T-helper 9 cell (primary cell): ENCODE measurements at places on chromosomes 11 and 22.

DNA sequence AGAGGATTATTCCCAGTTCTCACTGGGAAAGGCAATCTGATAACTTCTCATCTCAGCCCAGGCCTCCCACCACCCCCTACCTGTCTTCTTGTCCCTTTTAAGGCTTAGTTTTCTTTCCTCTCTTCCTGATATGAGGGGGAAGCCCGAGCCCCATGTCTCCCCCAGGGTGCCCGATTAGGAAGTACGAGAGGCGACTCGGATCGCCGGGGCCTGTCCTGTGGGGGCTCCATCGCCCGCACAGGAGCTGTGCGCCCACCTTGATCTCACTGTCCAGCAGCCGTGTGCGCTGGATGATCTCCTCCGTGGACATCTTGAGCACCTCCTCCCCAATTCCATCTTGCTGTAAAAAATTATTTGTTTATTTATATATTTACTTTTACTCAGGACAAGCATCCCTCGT lies 628 bp downstream of the PSMC3 start:
- no peak for DNase-seq

DNA sequence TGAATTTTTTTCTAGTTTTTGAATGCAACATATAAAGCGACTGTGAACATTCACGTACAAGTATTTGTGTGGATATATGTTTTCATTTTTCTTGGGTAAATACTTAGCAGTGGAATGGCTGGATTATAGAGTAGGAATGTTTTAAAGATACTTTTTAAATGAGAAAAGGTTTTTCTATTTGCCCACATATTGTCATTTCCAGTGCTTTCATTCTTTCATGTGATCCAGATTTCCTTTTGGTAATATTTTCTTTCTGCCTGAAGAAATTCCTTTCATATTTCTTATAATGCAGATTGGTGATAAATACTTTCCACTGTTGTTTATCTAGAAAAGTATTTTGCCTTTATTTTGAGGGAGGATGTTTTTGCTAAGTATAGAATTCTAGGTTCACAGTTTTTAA lies 7.9 kb downstream of the DDB2 start:
- no peak for DNase-seq

DNA sequence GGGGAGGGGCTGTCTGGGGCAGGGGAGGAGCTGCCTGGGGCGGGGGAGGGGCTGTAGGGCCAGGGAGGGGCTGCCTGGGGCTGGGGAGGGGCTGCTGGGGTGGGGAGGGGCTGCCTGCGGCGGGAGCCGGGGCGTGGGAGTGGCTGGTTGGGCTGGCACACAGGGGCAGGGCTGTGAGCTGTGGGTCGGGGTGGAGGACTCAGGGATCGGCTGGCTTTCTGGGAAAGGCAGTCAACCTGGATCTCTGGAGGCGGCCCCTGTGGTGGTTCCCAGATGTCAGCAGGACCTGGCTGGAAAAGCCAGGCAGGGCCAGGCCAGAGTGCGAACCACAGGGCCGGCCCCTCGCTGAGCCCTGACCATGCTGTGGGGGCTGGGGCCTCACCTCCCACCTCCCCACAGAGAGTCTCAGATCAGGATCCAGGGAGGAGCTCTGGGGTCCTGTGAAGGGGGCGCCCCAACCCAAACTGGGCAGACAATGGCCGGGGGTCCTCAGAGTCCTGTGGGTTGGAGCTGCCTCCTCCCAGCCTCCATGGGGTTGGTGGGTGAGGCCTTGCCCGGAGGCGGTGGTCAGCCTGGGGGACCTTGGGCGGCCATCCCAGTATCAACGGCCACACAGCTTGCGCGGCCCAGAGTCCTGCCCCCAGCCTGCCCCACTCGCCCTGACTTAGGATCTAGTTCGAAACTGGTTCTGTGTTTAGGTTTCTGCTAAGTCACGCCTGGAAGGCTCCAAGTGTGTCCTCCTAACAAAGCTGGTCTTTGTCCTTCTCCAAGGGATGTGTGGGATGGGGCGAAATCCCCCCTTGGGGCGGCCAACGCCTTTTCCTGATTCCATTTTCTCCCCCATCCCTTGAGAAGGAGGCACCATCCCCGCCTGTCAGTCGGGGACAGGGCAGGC lies 1.9 kb downstream of the MUC5B start:
- no peak for DNase-seq

DNA sequence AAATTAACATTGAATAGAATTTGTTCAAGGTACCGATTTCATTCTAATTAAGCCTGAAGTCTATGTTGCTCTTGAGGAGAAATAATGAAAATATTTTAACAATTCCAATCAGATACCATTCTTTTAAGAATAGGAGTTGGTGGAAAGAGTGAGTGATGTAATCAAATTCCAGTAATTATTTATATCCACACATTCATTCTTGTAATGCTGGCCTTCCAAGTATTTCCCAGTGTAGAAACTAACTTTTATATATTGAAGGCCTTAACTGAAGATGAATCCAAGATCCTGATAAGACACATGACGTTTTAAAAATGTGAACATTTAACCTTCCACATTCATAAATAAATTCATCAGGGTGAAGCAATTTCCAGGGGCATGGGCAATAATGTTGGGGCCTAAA lies 36.6 kb upstream of the PAX6 start:
- DNase-seq, result no peak

DNA sequence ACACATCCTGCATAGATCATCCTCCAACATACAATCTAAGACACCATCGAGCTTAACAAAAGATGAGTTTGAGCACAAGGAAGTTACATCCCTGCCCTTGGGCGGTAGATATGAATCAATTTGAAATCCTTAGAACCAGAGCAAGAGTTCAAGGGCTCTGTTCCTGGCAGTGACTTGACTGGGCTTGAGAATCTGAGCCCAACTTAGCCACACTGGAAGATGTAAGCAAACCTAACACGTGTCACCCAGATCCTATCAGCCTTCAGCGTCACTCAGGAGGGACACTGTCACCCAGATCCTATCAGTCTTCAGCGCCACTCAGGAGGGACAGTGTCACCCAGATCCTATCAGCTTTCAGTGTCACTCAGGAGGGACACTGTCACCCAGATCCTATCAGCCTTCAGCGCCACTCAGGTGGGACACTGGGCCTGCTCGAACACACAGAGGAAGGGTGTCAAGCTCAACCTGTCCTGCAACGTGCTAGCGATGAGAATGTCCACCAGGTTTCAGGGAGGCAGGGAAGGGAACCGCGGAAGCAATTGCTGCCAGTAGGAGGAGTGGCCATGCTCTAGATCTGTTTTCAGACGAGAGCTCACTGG lies 32.8 kb upstream of the CTSD start:
- no peak for DNase-seq

DNA sequence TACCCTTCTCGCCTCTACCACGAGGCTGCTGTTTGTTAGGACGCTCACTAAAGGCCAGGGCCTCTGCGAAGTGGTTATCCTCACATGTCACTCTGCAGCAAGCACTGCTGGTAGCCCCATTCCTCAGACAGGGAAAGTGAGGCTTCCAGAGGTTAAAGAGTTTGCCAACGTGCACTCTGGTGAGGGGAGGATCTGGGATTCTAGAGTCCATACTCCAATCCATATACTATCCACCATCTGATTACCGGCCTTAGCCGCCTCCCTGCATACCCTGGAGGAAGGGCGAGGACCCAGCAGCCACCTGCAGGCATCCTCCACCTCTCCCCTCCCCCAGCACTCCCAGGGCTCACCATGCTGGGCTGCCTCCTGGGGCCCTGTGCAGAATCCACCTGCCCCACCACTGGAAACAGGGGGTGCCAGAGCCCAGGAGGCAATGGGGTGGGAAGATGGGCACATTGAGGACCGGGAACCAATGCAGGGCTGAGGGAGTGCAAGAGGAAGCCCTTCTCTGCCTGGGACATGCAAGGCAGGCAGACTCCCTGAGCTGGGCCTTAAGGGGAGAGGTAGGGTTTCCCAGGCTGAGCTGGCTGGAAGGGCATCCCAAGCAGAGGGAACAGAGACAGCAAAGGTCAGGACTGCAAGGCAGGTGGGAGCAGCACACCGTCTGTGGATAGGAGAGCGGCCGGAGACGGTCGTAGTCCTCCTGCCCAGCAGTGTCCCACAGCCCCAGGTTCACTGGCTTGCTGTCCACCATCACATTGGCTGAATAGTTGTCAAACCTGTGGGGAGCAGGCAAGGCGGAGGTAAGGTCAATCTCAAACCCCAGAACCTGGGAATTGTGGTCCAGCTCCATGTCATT lies 11.7 kb downstream of the RAC2 start:
- no peak for DNase-seq

DNA sequence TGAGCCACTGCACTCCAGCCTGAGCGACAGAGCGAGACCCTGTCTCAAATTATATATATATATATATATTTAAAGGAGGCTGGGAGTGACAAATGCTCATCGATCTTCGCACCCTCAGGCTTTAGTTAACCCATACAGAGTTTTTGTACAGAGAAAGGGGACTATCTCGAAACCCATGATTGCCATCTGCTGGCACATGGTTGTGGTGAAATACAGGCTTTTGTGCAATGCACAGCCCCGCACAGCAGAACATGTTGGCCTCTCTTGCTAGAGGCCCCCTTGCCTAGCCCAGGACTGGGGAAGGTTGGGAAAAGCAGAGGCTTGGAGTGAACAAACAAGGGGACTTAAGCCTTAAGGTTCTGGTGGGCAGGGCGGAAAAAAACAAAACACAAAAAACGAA lies 3.6 kb downstream of the MYBPC3 start:
- no peak for DNase-seq

- DNase-seq, result no peak
These were observed 216.5 kb downstream of the DYNC2H1 start for GRCh38 chr11:103325686-103326069.

DNA sequence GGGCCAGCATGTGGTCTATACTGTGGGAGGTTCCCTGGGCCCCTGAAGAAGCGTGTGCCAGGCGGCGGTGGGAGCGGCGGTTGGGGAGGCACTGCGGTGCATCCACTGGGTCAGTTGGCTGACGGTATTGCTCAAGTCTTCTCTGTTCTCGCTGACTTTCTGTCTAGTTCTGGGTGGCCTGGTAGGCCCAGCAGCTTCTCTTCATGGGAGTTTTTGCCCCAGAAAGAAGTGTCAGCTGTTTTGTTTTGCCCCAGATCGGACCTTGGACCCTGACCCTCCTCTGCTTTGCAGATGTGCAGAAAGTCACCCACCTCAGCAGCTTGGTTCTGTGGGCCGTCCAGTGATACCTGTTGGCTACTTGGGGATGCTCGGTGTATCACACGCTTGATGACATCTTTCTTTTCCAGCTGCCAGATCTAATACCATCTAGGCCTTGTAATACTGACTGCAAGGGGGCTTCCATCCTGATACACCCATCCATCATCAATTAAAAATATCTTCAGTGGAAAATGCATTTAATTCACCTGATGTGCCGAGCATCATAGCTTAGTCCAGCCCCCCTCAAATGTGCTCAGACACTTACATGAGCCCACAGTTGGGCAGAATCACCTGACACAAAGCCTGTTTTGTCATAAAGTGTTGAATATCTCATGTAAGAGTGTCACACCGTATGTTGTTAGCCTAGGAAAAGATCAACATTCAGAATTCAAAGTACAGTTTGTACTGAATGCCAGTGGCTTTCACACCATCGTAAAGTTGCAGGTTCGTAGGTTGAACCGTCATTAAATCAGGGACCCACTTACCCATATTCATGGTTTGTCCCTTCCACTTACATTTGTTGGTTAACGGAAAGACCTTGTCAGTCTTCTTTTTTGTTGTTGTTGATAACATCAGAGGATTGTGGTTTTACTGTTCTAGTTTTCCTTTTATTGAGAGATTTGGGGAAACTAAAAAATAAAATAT lies 13.9 kb downstream of the ZBED4 start:
- DNase-seq, result no peak

GRCh38 chr11:107757661-107758060 lies 45.8 kb upstream of the SLN start:
- DNase-seq, result no peak

GRCh38 chr11:67646535-67647336 lies 3.8 kb downstream of the ACY3 start:
- DNase-seq, result no peak

DNA sequence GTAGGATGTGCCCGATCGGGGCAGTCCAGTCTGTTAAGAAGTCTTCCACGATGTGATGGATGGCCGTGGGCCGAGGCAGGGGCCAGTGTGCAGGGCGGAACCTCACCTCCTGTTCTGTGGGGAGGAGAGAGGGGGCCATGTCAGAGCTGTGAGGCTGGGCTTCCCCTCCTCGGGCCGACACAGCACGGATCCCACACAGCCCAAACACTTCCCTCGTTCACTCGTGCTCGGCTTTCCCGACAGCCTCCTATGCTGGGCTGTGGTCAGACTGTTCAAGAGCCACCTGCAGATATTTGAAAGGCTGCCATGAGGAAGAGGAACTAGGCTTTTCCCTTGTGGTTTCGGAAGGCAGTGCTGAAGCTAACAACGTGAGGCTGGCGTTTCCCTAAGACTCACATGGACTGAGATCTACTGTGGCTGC lies 12.3 kb upstream of the TXN2 start:
- no peak for DNase-seq

DNA sequence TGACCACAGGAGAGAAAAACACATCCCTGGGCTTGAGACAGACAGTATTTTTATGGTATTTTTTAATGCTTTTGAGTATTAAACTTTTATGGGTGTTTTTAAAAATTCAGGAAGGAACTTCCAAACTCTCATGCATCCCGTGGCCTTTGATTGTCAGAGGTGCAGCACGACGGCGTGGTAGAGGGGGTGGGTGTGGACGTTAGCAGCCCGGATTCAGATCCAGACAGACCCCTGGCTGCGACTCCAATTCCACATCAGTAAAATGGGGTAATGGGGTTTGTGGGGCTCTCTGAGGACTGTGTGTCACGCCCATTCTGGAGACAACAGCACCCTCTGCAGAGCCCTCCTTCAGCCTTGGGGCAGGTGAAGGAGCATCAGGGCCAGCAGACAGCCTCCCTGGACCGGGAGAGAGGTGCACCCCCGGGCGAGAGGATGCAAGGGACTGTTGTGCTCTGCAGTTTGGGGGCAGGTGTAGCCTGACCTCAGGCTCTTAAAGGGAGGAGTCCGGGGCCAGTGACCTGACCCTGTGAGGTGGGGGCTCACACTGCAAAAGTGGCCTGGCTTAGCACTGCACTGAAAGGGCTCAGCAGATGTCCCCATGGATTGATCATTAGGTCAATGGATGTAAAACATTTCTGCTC lies 1024.3 kb downstream of the TBC1D22A start:
- DNase-seq, result no peak

GRCh38 chr22:28032861-28033260 lies 113.8 kb upstream of the PITPNB start:
- no peak for DNase-seq

- DNase-seq, result no peak
These were observed 663.2 kb downstream of the CNTN5 start for GRCh38 chr11:99683933-99684332.

GRCh38 chr11:96267496-96268032 lies 75.4 kb downstream of the MAML2 start:
- DNase-seq, result no peak
